Fibroblast of lung (primary cell): ENCODE measurements at places on chromosomes 5 and 9.

GRCh38 chr5:93995126-93995621 lies 253.8 kb upstream of the POU5F2 start:
- DNase-seq: peak; percentile 11

- DNase-seq: no peak
Measured at GRCh38 chr5:55021410-55021809, 2.6 kb upstream of the GZMK start.

- DNase-seq: peak; percentile 53
Measured at GRCh38 chr5:123365156-123365555, 58.0 kb downstream of the CEP120 start.

GRCh38 chr9:20995616-20996015 lies 35.8 kb downstream of the HACD4 start:
- DNase-seq: no peak

DNA sequence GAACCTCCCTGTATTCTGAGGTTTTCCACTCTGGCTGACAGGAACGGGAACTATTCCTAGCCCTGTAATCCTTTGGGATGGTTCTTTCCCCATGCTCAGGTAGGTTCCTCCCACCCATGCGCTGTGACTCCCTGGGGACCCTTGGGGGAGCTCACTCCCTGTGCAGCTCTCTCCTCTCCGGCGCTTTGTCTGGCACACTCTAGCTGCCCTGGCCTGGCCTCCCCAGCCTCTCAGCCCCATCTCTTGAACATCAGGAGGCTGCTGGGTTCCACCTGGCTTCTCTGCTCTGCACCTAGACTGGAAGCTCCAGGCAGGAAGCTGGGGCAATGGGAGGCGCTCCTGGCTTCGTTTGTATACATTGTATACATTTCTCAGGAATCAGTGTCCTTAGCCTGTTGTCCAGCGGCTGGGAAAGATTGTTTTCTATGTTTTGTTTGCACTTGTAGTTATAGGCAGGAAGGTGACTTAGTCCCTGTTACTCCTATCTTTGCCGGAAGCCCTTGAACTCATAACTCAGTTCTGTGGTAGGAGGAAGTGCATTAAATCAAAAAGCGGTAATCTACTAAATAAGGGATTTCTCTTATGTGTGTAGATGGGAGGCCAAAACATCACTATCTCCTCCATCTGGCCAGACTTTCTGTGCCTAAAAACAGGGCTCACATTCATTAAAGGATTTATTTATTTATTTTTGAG lies 20.4 kb downstream of the SLC25A25 start:
- no peak for DNase-seq

GRCh38 chr5:101877451-101877850 lies 418.6 kb downstream of the SLCO4C1 start:
- no peak for DNase-seq

DNA sequence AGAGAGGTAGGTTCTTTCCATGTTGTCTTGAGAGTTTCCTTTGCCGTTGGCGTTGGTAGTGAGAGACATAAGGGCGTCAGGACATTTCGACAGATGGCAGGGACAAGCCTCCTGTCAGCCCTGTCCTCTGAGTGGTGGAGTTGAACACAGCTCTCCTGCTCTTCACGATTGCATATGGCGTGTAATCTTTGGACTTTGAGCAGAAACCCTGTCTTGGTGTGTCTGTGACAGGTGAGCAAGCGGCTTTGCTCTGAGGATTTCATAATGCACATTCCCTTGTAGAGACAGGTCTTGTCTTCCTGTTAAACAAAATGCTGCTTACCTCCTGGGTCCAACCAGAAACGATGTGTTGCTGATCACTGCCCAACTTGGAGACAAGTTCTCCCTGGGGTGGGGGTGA lies 146.5 kb downstream of the NXNL2 start:
- no peak for DNase-seq

GRCh38 chr5:26553079-26553478 lies 485.3 kb downstream of the CDH9 start:
- DNase-seq: peak; percentile 56

GRCh38 chr9:33148367-33149014 lies 18.6 kb downstream of the B4GALT1 start:
- no peak for DNase-seq

GRCh38 chr5:61340775-61341361 lies 8.8 kb downstream of the ZSWIM6 start:
- DNase-seq: no peak

- DNase-seq: no peak
Measured at GRCh38 chr9:2150338-2150737, 135.2 kb downstream of the SMARCA2 start.

DNA sequence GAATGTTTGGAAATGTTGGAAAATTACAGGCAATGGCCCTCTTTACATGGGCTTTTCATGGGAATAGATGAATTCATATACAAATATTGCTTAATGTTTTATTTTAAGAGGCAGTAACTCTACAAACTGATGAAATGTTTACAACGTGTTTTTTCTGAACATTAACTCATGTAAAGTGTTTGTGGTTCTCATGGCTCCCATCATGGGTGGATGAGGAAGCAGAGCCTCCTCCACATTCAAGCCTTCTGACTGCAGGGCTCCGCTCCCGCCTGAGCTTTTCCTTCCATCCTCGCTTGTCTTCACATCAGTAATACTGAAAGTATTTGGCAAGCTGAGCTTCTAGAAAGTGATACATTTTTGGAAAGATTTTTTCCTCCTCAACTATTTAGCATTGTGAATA lies 204.2 kb downstream of the ARHGAP26 start:
- DNase-seq: no peak

GRCh38 chr5:153831973-153832372 lies 206.7 kb downstream of the FAM114A2 start:
- peak; percentile 32 for DNase-seq

GRCh38 chr9:93240891-93241334 lies 57.0 kb downstream of the WNK2 start:
- DNase-seq: no peak

DNA sequence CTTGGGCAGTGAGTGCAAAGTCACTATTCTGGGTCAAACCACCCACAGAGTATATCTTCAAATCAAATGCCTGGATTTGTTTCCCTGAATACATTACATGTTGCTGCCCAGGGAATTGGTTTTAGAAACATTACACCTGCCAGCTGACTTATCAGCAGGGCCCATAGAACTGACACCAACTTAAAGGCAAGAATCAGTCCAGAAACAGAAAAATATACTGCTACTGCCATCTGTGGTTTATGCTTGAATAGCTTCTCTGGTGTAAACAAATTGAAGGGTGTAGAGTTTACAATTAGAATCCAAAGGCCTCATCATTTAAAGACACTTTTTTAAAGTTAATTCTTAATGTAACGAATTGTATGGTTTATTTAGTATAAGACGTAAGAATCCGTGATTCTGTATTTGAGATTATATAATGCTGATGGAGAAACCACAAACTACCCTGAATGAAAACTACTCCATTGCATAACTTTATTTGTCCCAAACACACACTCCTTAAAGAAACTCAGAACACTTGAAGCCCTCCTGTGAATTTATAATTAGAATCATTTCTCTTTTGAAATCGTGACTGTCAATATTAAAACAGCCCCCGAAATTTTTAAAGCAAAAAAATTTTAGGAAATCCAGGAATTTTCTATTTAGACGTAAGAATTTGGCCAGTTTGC lies 6.2 kb downstream of the NR6A1 start:
- DNase-seq: no peak

DNA sequence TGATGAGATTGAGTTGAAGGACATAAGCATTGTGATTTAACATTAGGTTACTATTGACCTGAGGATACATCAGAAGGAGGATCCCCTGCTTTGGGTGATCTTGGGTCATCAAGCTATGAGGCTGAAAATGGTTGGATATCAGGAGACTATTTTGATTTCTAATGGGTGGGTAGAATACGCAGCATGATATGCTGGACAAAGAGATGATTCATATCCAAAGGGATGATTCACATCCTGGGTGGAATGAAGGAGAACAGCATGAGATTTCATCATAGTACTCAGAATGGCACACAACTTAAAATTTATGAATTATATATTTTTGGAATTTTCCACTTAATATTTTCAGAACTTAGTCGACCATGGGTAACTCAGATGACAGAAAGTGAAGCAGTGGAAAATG lies 1759.5 kb upstream of the C9orf72 start:
- DNase-seq: peak; percentile 71
